Motor neuron (in vitro differentiated cells): ENCODE measurements at places on chromosomes 4 and X. TPM values are rescaled to one million over a fixed set of nuclear protein-coding genes. Genes with fewer than 3 reads are reported as not detected.

GABRA4 gene
- 0.14 and 0.21 TPM in 2 replicates for total RNA-seq

RHOXF2B gene
- not detected in 2 replicates for total RNA-seq

DNA sequence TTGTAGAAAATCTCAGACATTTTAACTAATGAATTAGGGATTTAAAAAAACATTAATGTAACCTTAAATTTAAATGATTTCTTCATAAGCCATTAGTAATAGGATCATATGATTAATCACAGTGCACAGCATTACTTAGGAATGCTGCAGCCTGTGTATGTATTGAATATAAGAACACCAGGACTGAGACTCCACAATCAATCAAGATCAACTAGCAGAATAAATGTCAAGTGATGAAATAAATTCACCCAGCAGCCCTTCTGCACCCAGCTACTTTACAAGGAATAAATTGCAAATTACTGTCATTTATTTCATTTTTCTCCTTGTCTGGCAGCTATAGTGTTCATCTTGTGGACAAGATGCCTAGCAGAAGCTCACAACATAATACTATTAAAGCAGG is 46.5 kb downstream of the NEIL3 start:
- ATAC-seq = no peak

DNA sequence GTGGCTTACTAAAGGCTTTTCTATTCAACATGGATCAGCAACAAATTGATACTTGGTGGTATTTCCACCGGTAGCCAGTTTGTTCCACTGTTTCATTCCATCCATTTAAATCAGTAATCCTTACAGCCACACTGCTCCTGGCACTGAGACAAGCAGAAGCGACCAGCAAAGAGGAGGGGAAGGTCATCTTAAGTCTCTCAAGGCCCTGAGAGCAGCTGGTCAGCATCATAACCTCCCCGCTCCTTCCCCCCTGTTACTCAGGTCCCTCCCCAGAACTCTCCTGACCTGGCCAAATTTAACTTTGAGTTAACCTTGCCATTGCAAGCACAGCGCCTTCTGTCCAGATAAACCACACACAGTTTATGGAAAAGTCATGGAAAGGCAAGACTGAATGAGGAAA is 331.3 kb upstream of the KLF3 start:
- no peak for ATAC-seq

DNA sequence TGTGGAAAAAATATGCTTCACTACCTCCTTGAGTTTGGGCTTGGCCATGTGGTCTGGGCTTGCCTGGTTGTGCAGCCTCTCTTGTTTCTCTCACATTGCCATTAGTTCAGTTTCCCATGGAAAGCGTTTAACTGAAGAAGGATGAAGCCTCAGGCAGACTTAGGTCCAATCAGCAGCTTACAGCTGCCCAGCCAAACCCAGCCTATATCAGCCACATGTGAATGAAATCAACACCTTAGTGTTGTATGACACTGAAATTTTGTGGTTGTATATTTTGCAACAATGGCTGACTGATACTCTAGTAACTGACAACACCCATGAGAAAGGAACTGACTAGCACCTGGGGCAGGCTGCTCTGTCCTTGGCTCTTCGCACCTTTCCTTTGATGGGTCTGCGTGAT is 81.2 kb downstream of the KLF8 start:
- ATAC-seq = no peak

SPRY1 gene
- 6.1 and 6.6 TPM in 2 replicates for total RNA-seq

- peak; percentile 49 for ATAC-seq
These were observed 175.9 kb downstream of the SLC39A8 start for GRCh38 chr4:102169345-102169744.

GRCh38 chr4:27003642-27004113 is 143.0 kb downstream of the STIM2 start:
- ATAC-seq = no peak

- peak; percentile 30 for ATAC-seq
These were observed 14.8 kb downstream of the DCAF8L1 start for GRCh38 chrX:27966492-27966891.

NXF2 gene
- not detected in 2 replicates for total RNA-seq

GRCh38 chrX:9286234-9286633 is 178.6 kb upstream of the TBL1X start:
- no peak for ATAC-seq

GATB gene
- 46.9 and 50.4 TPM in 2 replicates for total RNA-seq

GRCh38 chr4:174318829-174319764 is 35.4 kb downstream of the CEP44 start:
- ATAC-seq = no peak

- no peak for ATAC-seq
These were observed 566 bp upstream of the LIMCH1 start for GRCh38 chr4:41537292-41537890.

- ATAC-seq = peak; percentile 78
These were observed 220.9 kb upstream of the PSAPL1 start for GRCh38 chr4:7655511-7656243.

DNA sequence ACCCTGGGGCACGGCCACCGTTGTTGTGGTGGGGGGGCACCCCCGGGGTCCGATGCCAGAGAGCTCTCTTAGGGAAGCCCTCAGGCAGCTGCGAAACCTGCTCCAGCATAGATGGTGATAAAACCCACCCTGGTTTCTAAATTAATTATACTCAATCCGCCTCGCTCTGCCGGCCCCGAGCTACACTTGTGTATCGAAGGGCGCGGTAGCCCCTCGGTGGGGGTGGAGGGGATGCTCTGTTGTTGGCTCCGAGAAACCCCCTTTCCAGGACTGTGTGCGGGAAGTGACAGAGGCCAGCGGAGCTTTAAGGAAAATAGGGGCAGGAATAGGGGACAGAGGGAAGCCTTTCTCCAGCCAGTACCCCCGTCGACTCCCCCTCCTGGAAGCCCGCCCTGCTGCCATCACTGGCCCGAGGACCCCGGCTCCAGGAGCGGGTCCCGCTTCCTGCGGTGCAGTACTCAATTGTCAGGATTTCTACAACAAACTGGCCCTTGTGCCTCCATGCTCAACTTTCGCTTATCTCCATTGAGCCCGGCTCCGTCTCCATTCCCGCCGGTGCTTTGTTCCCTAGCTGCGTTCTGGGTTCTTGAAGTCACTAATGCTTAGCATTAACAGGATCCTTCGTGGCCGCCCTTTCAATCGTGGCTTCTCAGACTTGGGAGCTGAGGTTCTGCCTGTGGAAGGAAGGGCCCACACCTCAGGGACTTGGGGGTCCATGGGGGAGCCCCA is 408.2 kb downstream of the BCOR start:
- ATAC-seq = peak; percentile 41

GRCh38 chrX:11329021-11329420 is 35.8 kb downstream of the AMELX start:
- peak; percentile 79 for ATAC-seq

DIPK2B gene
- total RNA-seq = 0.39 TPM in 1 of 2 replicates, not detected in the other

TEX13C gene
- total RNA-seq = 0.07 TPM in 1 of 2 replicates, not detected in the other

ADH7 gene
- not detected in 2 replicates for total RNA-seq

GRCh38 chr4:119315036-119315435 is 6.9 kb downstream of the FABP2 start:
- no peak for ATAC-seq

GRCh38 chr4:29459926-29460325 is 1260.2 kb upstream of the PCDH7 start:
- no peak for ATAC-seq

NAA11 gene
- total RNA-seq = 3.3 and 4.7 TPM in 2 replicates

GRCh38 chrX:69318651-69319340 is 153.5 kb upstream of the PJA1 start:
- no peak for ATAC-seq

GPAT3 gene
- 1.0 and 2.1 TPM in 2 replicates for total RNA-seq

DNA sequence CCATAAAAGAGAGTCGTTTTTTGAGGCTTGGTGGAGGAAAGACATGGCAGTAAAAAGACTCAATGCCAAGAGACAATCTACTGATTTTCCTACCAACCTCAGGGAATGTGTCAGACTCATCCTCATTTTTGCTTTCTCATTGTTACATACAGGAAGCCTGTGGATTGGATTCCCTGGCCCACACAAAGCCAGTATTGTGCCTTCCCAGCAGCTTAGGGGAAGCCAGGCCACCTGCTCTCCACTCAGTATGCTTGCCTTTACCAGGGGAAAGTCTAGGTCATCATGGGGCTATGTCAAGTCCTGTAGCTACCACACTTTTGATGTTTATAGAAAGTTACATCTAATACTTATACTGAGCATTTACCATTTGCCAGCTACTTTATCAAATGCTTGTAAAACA is 11.0 kb downstream of the BMX start:
- ATAC-seq = no peak

HTT-AS gene
- not detected in 2 replicates for total RNA-seq

DNA sequence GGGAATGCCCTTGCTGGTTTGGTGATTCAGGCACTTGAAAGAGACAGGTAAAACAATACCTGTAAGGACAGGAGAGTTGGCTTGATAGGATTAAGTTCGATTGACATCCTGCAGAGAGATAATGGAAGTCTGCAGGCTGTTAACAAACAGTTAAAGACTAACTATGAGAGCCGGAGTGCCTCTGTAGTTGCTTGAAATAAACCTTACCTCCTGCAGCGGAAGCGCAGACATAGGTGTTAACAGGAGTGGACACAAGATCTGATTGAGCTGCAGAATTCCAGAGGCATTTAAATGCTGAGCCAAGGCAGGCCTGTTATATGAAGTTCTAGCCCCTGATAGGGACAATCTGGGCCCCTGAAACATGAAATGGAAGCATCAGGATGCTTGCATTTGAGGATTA is 416.7 kb upstream of the MAOA start:
- no peak for ATAC-seq

SMIM31 gene
- total RNA-seq = 0.24 TPM in 1 of 2 replicates, not detected in the other

PCSK1N gene
- 35.0 and 38.0 TPM in 2 replicates for total RNA-seq

- peak; percentile 4 for ATAC-seq
These were observed 14.8 kb downstream of the DOK7 start for GRCh38 chr4:3477750-3478430.
